ENCODE measurements at places on chromosomes 5 and 9. TPM values are rescaled to one million over a fixed set of nuclear protein-coding genes. Genes with fewer than 3 reads are reported as not detected.

DNA sequence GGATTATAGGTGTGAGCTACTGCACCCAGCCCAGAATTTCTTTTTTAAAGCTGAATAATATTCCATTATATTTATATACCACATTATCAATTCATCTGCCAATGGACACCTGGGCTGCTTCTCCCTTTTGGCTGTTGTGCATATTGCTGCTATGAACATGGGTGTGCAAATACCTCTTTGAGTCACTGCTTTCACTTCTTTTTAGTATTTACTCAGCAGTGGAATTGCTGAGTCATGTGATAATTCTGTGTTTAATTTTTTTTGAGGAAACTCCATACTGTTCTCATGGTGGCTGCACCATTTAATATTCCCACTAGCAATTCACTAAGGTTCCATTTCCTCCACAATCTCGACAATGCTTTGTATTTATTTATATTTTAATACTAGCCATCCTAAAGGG lies 36.1 kb upstream of the KIF4B start:
- no peak for DNase-seq

DNA sequence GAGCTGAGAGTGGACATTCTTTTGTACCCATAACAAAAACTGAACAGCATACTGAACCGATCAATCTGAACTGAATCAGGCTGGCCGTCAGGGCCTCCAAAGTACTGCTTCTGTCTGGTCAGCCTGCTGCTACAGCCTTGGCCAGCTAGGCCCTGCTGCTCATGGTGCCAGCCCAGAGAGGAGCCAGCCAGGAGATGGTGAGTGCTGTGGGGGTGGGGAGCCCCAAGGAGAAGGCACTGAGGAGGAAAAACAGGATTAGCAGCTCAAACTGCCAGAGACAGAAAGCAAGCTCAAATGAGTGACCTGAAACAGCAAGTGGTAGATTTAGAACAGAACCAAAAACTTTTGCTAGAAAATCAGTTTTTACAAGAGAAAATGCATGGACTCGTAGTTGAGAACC lies 23.9 kb downstream of the SRP19 start:
- DNase-seq: no peak

DNA sequence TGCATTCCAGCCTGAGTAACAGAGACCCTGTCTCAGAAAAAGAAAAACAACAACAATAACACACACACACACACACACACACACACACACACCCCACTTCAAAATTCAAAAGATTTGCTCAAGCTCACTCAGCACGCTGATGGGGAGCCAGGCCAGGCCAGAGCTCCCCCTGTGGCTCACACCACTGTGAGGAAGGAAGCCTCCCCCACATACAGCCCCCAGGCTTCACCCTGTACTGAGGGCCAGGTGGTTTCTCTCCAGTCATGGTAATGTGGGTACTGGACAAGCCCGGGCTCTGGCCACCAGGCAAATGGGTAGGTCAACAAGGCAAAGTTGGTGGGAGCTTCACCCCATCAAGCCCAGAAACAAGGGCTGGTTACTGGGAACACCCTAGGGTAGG lies 19.0 kb downstream of the ATOX1 start:
- DNase-seq: no peak

Gene SYNPO
- 46.7 TPM for polyA plus RNA-seq

DNA sequence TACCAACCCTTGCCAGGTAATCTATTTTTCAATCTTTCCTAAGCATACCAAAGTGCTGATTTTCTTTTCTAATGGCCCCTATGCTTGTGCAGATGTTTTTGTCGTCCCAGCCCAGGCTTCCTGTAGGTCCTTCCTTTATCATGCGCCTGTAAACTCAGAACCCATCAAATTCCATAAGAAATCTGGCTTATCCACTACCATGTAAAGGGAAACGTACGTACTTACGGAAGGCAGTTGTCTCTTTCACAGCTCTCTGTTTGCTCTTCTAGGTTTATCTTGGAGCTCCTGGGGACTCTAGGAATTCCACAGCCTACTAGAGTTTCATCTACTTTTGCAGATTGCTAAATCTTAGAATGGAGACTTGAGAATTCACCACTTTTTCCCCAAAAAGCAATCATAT lies 9.0 kb downstream of the BRINP1 start:
- no peak for DNase-seq

Gene NMUR2
- polyA plus RNA-seq: 0.75 TPM

GRCh38 chr9:70586476-70586875 lies 172.0 kb upstream of the KLF9 start:
- DNase-seq: no peak

DNA sequence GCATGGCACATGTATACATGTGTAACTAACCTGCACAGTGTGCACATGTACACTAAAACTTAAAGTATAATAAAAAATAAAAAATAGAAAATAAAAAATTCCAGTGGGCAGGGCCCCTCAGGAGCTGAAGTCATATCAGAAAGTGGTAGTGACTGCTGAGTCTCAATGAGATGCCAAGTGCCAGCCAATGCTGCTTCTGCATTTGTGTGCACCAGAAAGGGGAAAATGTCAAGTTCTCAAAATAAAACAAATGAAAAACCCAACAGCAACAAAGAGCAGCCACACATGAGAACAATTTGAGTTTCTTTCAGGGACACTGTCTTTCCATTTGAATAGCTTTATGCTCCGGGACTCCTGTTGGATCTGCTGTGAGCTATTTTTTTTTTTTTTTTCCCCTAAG lies 117.2 kb upstream of the CCDC112 start:
- DNase-seq: no peak

DNA sequence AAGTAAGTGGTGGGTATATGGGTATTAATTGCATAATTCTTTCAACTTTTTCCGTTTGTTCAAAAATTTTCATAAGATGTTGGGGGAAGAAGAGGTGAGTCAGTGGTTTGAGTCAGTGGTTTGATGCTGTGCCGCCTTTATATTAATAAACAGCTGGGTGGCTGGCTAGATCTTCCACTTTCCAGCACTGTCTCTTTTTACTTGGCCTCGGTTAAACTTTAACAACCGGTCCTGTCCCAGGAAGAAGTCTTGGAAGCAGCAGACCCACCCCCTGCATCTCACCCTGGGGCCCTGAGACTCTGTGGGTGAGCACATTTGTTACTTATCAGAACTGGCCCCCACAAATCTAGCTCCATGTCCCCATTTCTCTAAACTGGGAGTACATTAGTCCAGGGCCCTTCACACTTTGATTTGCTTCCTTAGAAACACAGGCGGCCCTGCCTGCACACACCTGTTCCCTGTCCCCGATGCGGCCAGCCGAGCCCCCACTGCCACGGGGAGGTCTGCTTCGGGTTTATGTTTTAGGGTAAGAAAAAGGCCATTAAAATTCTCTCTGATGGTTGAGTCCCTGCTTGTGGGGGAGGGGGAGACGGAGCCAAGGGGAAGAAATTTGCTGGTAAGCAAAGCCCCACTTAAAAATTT lies 90.7 kb downstream of the PTCH1 start:
- no peak for DNase-seq

- DNase-seq: no peak
Measured at GRCh38 chr5:2929779-2930178, 178.3 kb upstream of the IRX2 start.

Gene GNA14
- polyA plus RNA-seq: 2.7 TPM
